ENCODE measurements at places on chromosomes 5 and 9. TPM values are rescaled to one million over a fixed set of nuclear protein-coding genes. Genes with fewer than 3 reads are reported as not detected.

DNA sequence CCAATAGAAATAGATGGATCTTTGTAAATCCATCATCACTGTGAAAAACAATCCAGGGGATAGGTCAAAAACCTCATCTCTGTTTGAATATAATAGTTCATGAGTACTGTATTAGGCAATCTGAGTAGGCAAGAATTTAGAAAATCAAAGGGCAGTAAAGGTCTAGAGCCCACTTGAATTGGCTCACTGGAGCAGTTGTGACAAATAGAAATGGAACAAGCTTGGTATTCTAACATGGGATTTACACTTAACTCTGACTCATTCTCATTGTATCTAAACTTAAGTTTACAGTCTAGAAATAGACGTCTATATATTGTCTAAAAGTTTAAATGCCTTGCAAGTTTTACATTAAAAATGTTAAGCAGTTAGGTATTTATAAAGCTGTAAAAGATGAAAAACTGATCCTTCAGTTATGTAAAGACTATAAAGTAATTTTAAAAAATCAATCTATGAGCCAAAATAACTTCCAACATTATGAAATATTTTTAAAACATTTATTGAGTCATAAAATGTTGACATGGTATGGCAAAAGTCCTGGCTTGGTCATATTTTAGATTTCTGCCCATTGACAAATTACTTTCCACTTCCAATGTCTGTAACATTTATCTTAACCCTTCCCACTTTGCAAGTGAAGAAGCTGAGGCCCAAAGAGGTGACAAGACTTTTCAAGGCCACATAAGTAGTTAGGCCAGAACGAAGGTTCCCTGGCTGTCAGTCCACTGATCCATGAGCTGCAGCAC is 203.7 kb upstream of the NREP start:
- H3K36me3 ChIP-seq: no peaks in the 10 kb centered on the region
- H3K27me3 ChIP-seq: no peaks in the 10 kb centered on the region
- no peak overlapping the region for H3K4me3 ChIP-seq
- no peak for DNase-seq
- no peak overlapping the region for H3K27ac ChIP-seq
- H3K4me1 ChIP-seq: peaks cover 10% of the 10 kb centered on the region

DNA sequence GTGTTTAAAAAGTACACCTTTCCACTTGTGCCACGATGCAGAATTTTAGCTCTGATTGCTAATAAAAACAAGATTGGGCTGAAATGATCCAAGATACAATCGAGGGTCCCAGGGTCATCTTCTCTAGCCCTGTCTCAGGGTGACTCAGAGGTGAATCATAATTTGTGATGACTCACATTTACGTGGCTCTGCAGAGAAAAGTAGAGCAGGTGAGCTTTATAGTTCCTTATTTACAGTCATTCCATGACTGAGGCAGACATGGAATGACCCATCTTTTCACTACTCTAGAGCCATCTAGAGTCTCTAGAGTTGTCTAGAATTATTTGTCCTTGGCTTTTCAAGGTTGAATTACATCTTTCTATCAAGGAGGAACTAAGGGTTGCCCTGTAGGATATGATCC is 155.2 kb downstream of the GAS1 start:
- DNase-seq: no peak
- H3K4me3 ChIP-seq: no peak overlapping the region
- H3K27me3 ChIP-seq: peaks cover 8% of the 10 kb centered on the region
- H3K4me1 ChIP-seq: no peaks in the 10 kb centered on the region

DNA sequence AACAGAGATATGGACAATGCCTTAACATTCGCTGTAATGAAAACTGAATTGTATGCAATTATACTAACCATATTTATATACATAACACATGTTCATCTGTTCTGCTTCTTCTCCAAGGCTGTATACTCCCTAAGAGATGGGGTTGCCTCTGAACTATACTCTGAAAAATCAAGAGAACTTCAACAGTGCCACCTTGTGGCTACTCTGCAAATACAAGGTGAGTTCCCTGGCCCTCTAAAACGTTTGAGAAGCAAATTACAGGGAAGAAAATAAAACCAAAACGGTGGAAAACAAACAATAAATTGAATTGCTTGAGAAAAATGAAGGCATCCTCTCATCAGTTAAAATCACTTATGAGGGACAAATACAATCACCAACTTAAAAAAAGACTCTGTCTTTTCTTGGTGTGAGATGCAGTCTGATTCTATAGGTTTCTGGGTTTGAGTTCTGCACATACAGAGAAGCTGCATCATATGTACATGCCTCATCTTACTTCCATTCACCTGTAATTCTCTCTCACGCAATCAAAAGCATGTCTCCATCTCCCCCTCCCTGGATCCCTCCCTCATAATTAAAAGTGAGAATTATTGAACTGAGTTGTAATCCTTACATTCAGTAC is 98.6 kb downstream of the FBXW11 start:
- H3K4me1 ChIP-seq: peaks cover 43% of the 10 kb centered on the region
- peak overlapping the region; percentile 21 for H3K27ac ChIP-seq
- peak; percentile 34 for DNase-seq
- H3K36me3 ChIP-seq: no peaks in the 10 kb centered on the region

DNA sequence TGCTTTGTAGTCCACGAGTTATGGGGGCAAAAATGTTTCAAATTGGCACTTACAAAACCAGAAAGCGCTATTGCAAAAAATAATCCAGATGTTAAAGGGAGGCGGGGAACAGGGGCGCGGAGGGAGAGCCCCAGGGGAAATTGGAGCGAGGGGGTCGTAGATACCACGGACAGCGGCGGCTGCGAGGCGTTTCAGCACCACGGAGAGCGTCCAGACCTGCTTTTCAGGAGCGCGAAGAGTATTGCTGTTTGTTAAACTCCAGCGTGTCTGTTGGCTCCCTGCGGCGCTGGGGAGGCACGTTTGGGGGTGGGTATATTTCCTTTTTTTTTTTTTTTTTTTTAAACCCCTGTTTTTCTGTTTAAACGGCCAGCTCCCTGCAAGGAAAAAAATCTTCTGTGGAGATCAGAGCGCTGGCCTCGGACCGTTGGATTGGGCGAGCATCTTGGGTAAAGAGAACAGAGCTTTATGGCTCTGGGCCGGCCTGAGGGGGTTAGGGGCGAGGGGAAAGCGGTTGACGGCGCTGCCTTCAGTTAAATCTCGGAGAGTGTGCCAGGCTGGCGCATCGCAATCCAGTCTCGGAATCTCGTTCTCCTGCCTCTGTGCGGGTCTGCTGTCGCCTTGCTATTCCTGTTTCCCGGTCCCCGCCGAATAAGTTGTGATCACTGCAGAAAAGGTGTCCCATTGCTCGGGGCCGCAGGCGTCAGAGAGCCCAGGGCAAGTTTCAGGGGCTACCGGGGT is at the start of gene GLRA1:
GLRA1 (minus strand) TSS at position 288 of the 738 bp plus-strand sequence. CDS start 302 bp downstream, outside the sequence.
- H3K27me3 ChIP-seq: peaks cover 59% of the 10 kb centered on the region
- H3K27ac ChIP-seq: no peak within 1 kb of the TSS
- H3K4me1 ChIP-seq: no peaks in the 10 kb centered on the region
- no peaks in the 10 kb centered on the region for H3K36me3 ChIP-seq
- DNase-seq: peak; percentile 3
- H3K4me3 ChIP-seq: no peak within 1 kb of the TSS

- H3K27ac ChIP-seq: no peak overlapping the region
- no peaks in the 10 kb centered on the region for H3K27me3 ChIP-seq
- H3K4me1 ChIP-seq: peaks cover 1% of the 10 kb centered on the region
- no peak for DNase-seq
- no peak overlapping the region for H3K4me3 ChIP-seq
These were observed 288.4 kb downstream of the AOPEP start for GRCh38 chr9:95014917-95015316.

GRCh38 chr9:133873461-133873891 is 118.6 kb downstream of the VAV2 start:
- H3K27ac ChIP-seq: no peak overlapping the region
- H3K36me3 ChIP-seq: no peaks in the 10 kb centered on the region
- H3K4me3 ChIP-seq: no peak overlapping the region

- H3K4me3 ChIP-seq: no peak overlapping the region
- no peaks in the 10 kb centered on the region for H3K4me1 ChIP-seq
- H3K27ac ChIP-seq: no peak overlapping the region
- no peak for DNase-seq
- no peaks in the 10 kb centered on the region for H3K36me3 ChIP-seq
These were observed 153.1 kb downstream of the PCSK1 start for GRCh38 chr5:96279801-96280542.

The MYOT gene
- polyA plus RNA-seq: not detected

DNA sequence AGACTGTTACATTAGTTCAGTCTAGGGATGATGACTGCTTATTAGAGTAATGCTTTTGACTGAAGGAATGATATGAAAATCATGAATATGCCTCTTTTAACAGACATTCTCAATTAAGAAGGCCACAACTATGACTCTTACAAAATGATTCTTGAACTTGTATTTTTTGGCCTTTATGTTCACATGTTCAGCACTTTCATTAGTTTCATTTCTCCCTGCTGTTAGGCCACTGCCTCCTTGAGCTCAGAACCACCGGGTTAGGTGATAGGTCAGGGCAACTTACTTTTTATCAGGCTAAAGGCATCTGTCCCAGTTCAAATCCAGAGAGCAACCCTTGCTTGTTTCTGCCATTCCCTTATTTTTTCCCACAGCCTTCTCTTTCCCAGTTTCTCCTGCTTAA is 235.2 kb upstream of the ELL2 start:
- peaks cover 10% of the 10 kb centered on the region for H3K27me3 ChIP-seq
- H3K36me3 ChIP-seq: no peaks in the 10 kb centered on the region
- no peak overlapping the region for H3K4me3 ChIP-seq
- no peak for DNase-seq
- no peaks in the 10 kb centered on the region for H3K4me1 ChIP-seq

The JADE2 gene
- 29.6 TPM for polyA plus RNA-seq

DNA sequence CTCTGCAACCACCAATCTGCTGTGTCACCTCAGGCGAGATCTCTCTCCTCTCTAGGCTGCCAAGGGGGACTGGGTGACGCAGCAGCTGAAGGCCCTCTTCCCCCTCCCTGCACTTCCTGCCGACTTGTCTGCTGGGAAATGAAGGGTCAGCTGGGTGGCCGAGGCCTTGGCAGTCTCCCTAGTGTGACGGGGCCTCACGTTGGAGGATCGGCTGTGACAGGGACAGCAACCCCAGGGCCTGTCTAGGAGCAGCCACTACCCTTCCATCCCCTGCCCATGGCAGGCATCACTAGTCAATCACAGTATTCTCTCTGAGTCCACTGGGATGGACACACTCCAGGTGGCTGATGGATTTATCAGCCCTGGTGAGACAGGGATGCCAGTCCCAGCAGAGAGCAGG is 107.3 kb upstream of the SARDH start:
- peak overlapping the region; percentile 61 for H3K4me3 ChIP-seq
- no peaks in the 10 kb centered on the region for H3K36me3 ChIP-seq
- peaks cover 60% of the 10 kb centered on the region for H3K4me1 ChIP-seq
- no peaks in the 10 kb centered on the region for H3K27me3 ChIP-seq

DNA sequence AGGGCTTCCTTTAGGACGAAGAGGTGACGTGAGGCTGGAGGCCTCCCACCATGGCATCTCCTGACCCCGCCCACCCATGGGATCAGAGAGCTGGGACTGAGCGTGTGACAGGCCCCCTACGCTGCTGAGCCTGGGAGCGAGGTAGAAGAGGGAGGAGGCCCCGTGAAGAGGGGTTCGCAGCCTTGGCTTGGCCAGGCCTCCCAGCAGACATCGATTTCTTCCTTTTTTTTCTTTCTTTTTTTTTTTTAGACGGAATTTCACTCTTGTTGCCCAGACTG is 39.5 kb downstream of the PTGES start:
- no peak overlapping the region for H3K4me3 ChIP-seq
- DNase-seq: no peak
- no peak overlapping the region for H3K27ac ChIP-seq
- peaks cover 45% of the 10 kb centered on the region for H3K27me3 ChIP-seq
- no peaks in the 10 kb centered on the region for H3K36me3 ChIP-seq

GRCh38 chr5:15601853-15602252 is 101.9 kb downstream of the FBXL7 start:
- no peak for DNase-seq
- H3K4me3 ChIP-seq: no peak overlapping the region
- no peaks in the 10 kb centered on the region for H3K36me3 ChIP-seq
- H3K27me3 ChIP-seq: no peaks in the 10 kb centered on the region
- no peaks in the 10 kb centered on the region for H3K4me1 ChIP-seq

- H3K27me3 ChIP-seq: peaks cover 39% of the 10 kb centered on the region
- peaks cover 14% of the 10 kb centered on the region for H3K4me1 ChIP-seq
- DNase-seq: no peak
- H3K4me3 ChIP-seq: no peak overlapping the region
These were observed 100.3 kb upstream of the LMX1B start for GRCh38 chr9:126513159-126514036.

The KIF12 gene
- polyA plus RNA-seq: not detected

DNA sequence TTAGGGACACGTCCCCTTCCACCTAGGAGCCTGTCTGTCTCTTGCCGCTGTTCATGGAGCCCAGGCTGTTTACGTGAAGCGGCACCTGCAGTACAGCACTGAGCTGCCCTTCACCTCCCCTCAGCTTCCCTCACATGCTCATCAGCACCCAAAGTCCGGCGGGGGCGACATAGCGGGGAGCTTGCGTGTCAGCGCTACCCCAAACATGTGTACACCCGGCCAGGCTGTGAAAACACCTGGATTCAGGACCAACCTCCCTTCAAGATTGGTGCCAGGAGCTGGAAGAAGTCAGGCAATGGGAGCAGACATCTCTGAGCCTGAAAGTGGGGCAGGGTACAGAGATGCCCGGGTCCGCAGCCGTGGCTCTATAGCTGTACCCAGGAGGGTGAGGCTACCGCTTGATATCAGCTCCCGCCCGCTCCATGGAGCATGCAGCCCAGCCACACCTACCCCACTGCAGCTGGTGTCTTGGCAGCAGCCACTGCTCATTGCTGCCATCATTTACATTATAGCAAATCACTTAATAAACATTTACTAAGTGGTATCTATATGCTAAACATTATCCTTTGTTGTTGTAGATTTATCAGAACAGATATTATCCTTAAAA is 712.1 kb downstream of the CDH9 start:
- no peak overlapping the region for H3K4me3 ChIP-seq
- no peaks in the 10 kb centered on the region for H3K27me3 ChIP-seq
- no peaks in the 10 kb centered on the region for H3K4me1 ChIP-seq
- DNase-seq: no peak

The MLANA gene
- polyA plus RNA-seq: 0.15 TPM

GRCh38 chr9:35353731-35354365 is 136.1 kb upstream of the RUSC2 start:
- DNase-seq: no peak
- H3K4me3 ChIP-seq: no peak overlapping the region
- no peaks in the 10 kb centered on the region for H3K27me3 ChIP-seq
- H3K27ac ChIP-seq: no peak overlapping the region
- H3K4me1 ChIP-seq: no peaks in the 10 kb centered on the region
- H3K36me3 ChIP-seq: no peaks in the 10 kb centered on the region

DNA sequence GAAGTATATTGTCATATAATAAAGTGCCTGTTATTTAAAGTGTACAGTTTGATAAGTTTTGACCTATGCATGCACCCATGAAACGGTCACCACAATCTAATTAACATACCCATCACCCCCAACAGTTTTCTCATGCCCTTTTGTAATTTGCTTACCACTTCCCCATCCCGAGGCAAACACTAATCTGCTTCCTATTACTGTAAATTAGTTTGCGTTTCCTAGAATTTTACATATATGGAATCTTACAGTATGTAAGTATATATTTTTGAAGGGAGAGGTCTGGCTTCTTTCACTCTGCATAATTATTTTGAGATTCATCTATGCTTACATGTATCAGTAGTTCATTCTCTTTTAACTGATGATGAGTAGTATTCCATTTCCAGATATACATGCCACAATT is 56.5 kb downstream of the AMBP start:
- H3K27me3 ChIP-seq: no peaks in the 10 kb centered on the region
- no peak overlapping the region for H3K27ac ChIP-seq
- H3K4me1 ChIP-seq: no peaks in the 10 kb centered on the region
- no peak for DNase-seq
- H3K4me3 ChIP-seq: no peak overlapping the region

Data from naive B cell (primary cell).